Activated CD8-positive, alpha-beta T cell treated with anti-CD3 and anti-CD28 coated beads for 36 hours (primary cell): ENCODE measurements at places on chromosomes 4 and X. TPM values are rescaled to one million over a fixed set of nuclear protein-coding genes. Genes with fewer than 3 reads are reported as not detected.

PIN4 gene
- 5.0 TPM for total RNA-seq

GRCh38 chr4:185480016-185480732 is 8.6 kb upstream of the CCDC110 start:
- H3K36me3 ChIP-seq: no peaks in the 10 kb centered on the region
- H3K4me1 ChIP-seq: no peaks in the 10 kb centered on the region
- no peak overlapping the region for H3K27ac ChIP-seq
- H3K27me3 ChIP-seq: peaks cover 25% of the 10 kb centered on the region

DNA sequence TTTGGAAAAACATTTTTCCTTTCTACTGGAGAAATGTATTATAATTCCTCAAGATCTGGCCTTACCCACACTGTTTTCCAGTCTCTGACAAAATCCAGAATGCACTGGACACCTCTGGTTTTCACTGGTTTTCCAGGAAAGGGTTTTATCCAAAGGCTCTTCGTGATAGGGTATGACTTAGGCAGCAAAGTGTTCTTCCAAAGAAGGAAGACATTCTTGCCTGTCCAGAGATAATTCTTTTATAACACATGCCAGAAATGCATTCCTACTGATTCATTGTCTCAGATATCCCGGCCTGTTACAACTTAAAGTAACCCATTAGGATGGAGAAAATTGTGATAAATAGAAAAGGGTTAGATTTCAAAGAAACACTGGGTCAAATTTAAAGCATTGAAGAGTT is 2343.1 kb downstream of the PCDH7 start:
- H3K27ac ChIP-seq: no peak overlapping the region
- DNase-seq: no peak
- no peaks in the 10 kb centered on the region for H3K4me1 ChIP-seq
- H3K36me3 ChIP-seq: no peaks in the 10 kb centered on the region

DNA sequence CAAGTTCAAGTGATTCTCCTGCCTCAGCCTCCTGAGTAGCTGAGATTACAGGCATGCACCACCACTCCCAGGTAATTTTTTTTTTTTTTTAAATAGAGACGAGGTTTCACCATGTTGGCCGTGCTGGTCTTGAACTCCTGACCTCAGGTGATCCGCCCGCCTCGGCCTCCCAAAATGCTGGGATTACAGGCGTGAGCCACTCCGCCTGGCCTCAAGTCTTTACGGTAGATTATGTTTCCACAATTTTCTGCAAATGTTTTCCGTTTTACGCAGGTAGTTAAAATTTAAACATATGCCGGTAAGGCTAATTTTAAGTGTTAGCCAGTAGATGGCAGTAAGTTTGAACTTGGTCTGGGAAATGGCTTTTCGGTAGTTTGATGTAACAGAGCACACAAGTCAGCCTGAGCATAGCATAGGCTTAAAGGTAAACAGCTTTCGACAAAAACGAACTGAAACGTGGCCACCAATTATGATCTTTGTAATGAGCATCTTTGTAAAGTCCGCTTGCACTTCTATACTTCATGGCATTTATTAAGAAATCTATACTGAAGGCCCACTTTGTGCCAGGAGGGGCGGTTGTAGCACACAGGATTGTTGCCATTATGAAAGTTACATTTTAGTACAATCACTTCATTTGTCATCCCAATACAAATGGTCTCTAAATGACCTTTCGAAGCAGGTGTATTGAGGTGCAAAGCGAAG is 31.1 kb downstream of the CCKAR start:
- peak overlapping the region; percentile 20 for H3K4me3 ChIP-seq
- peaks cover 16% of the 10 kb centered on the region for H3K4me1 ChIP-seq
- no peak overlapping the region for H3K27ac ChIP-seq
- no peak for DNase-seq

DNA sequence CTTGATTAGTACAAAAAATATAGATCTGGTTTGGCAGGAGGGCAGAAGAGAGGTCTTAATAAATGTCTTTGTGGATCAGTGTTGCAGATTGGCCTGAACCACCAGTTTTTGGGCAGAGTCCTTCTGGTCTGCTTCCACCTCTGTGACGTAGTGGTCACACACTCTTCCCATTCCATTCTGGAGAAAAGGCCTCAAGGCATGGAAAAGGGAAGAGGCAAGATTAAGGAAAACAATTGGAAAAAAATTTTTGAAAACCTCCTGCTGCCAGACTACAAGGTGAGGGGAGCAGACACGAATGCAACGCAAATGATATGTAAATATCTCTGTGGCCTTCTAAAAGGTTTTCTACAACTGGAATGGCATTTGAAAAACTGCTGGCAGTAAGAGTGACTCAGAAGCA is 24.3 kb upstream of the FAM47C start:
- peaks cover 2% of the 10 kb centered on the region for H3K4me1 ChIP-seq
- no peak overlapping the region for H3K27ac ChIP-seq
- H3K4me3 ChIP-seq: no peak overlapping the region
- H3K27me3 ChIP-seq: peaks cover 8% of the 10 kb centered on the region
- no peak for DNase-seq

GRCh38 chrX:20479896-20480295 is 213.2 kb upstream of the RPS6KA3 start:
- no peak overlapping the region for H3K27ac ChIP-seq
- no peak overlapping the region for H3K4me3 ChIP-seq
- H3K4me1 ChIP-seq: no peaks in the 10 kb centered on the region
- H3K27me3 ChIP-seq: no peaks in the 10 kb centered on the region
- no peaks in the 10 kb centered on the region for H3K36me3 ChIP-seq

DNA sequence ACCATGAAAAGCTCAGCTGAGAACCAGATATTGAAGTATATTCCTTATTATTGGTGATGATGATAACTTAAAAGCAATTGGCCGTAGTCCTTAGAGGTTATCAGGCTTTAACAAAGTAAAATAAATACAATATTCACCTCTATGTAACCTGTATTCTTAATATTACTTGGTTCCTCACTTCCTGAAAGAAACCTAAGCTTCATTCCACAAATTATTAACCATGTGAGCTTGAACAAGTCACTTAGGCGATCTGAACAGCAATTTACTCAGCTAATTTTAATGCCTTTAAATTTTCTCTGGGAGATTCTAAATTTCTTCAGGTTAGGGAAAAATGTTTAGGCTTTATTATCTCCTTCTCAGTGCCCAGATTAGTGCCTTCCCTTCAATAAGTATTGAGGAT is 69.2 kb downstream of the CLDN22 start:
- no peak overlapping the region for H3K4me3 ChIP-seq
- no peak overlapping the region for H3K27ac ChIP-seq
- H3K36me3 ChIP-seq: no peaks in the 10 kb centered on the region
- no peak for DNase-seq
- no peaks in the 10 kb centered on the region for H3K4me1 ChIP-seq

DNA sequence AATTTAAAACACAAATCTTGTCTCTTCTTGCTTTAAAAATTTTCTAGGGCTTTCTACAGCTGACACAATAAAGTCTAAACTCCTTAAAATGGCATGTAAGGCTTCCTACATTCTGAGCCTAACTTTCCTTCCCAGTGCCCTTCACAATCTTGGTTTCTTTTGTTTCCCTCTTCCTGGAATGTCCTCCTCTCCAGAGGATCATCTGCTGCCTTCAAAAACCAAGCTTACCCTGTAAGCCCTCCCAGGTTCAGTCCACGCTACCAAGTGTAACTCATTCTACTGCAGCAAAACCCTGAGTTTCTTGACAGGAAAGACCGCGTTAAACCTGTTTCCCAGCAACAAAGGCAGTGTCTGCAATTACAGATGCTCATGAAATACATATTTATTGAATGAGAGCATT is 91.3 kb downstream of the SHISA3 start:
- DNase-seq: no peak
- no peak overlapping the region for H3K27ac ChIP-seq
- no peaks in the 10 kb centered on the region for H3K27me3 ChIP-seq
- H3K4me1 ChIP-seq: peaks cover 9% of the 10 kb centered on the region
- no peaks in the 10 kb centered on the region for H3K36me3 ChIP-seq
- no peak overlapping the region for H3K4me3 ChIP-seq

DNA sequence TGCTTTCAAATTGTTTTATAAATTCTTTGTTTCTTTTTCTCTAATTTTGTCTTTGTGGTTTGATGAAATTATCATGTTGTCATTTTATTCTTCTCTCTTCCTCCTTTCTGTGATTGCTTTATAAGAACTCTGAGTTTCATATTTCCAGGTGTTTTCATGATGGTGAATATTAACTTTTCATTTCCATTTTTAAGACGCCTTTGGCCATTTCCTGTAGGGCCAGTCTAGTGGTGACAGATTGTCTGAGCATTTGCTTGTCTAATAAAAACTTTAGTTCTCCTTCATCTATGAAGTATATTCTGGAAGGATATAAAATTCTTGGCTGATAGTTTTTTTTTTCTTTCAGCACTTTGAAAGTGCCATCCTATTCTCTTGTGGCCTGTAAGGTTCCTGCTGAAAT is 128.1 kb downstream of the FAM13A start:
- DNase-seq: no peak
- no peaks in the 10 kb centered on the region for H3K36me3 ChIP-seq
- H3K4me1 ChIP-seq: peaks cover 4% of the 10 kb centered on the region
- no peak overlapping the region for H3K27ac ChIP-seq

DNA sequence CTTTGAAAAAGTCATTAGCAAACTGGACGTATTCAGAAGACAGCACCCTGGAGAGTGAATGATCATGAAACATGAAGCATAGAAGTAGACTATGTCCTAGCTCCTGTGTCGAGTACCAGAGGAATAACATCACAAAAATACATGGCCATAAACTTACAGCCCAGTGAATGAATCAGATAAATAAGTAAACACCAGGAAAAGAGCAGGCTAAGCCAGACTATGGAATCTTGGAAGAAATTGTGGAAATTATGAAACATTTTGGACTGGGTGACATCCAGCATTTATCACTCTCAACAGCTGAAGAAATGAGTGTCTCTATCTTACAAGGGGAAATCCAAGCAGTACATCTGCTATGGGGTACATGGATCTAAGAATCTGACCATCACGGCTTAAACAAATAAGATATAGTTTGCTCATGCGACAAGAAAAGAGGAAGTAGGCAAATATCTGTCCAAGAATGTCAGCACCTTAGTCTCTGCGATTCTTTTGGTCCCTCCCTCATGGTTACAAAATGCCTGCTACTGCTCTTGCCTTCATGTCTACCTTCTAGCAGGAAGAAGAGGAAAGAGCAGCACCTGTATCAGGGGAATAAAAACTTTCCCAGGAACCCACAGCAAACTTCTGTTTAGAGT is 481.5 kb downstream of the BCOR start:
- no peaks in the 10 kb centered on the region for H3K27me3 ChIP-seq
- H3K36me3 ChIP-seq: no peaks in the 10 kb centered on the region
- H3K4me1 ChIP-seq: peaks cover 34% of the 10 kb centered on the region
- H3K27ac ChIP-seq: peak overlapping the region; percentile 46

DNA sequence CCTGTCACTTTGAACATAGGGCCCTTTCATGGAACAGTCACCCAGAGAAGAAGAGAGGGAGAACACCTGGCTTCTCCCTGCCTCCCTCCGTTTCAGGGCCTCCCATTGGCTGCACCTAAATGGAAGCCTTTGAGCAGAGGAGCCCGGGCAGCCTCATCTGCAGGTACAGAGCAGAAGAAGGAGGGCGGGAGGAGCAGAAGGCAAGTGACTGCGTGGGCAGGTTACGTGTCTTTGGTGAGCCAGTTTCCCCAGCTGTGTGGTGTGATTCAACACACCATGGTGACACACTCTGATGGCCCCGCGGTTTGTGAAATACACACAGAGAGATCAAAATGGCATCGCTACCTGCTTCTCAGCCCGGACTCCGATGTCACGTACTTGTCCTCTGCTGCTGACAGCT is 431 bp downstream of the C4orf50 start:
- H3K4me3 ChIP-seq: no peak overlapping the region
- H3K36me3 ChIP-seq: no peaks in the 10 kb centered on the region
- H3K27ac ChIP-seq: no peak overlapping the region
- DNase-seq: no peak
- no peaks in the 10 kb centered on the region for H3K4me1 ChIP-seq

DNA sequence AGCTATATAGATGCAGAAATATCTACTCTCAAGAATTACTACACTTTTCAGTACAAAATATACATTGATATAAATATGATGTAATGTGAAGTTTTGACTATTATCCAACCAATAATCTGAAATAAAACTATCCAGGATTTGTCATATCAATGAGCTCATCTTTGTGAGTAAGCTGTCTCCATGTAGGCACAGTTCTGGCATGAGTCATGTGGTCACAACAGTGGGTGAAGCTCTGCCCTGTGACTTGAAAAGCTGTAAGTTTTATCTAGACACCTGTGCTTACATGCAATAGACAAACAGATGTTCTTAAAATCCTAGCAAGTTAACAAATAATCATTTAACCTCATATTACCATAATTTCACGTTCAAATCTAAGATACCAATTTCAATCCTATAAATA is 192.7 kb downstream of the GABRG1 start:
- no peak overlapping the region for H3K4me3 ChIP-seq
- H3K27me3 ChIP-seq: no peaks in the 10 kb centered on the region
- no peak for DNase-seq
- no peaks in the 10 kb centered on the region for H3K36me3 ChIP-seq

DNA sequence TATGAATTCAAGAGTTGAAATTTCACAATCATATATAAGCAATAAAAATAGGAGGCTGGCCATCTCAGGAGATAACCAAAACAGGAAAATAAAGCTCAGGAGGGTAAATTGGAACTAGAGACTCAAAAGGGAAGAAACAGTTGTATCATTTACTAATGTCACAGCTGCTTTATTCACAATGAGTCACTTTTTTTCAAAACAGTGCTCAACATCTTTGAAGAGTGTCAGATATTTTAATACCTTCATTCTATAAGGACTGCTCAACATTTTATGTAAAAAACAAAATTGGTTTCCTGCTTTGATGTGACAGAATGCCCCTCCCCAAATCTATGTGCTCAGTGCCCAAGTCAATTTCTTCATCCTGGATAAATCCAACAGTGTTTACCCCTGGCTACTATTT is 97.7 kb downstream of the DDX60 start:
- H3K27me3 ChIP-seq: no peaks in the 10 kb centered on the region
- H3K27ac ChIP-seq: no peak overlapping the region
- no peak for DNase-seq

DNA sequence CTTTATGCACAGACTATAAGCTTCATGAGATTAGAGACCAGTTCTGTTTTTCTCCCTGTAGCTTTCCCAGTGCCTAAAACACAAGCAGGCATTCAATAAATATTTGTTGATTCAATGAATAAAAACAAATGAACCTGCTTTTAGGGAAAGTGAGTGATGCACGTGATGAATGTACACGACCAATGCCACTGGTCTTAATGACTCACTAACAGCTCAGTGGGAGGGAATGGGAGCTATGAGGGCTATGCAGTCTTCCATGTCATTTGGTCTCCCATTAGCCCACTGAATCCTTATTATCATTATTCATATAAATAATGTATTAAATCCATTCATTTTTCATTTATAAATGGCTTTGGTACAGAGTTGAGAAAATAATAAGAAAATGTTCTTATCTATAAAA is 247.4 kb downstream of the FBXO8 start:
- no peak overlapping the region for H3K4me3 ChIP-seq
- H3K4me1 ChIP-seq: no peaks in the 10 kb centered on the region
- H3K27me3 ChIP-seq: no peaks in the 10 kb centered on the region
- H3K27ac ChIP-seq: no peak overlapping the region
- DNase-seq: no peak
